ENCODE measurements at places on chromosomes 16 and 17.

DNA sequence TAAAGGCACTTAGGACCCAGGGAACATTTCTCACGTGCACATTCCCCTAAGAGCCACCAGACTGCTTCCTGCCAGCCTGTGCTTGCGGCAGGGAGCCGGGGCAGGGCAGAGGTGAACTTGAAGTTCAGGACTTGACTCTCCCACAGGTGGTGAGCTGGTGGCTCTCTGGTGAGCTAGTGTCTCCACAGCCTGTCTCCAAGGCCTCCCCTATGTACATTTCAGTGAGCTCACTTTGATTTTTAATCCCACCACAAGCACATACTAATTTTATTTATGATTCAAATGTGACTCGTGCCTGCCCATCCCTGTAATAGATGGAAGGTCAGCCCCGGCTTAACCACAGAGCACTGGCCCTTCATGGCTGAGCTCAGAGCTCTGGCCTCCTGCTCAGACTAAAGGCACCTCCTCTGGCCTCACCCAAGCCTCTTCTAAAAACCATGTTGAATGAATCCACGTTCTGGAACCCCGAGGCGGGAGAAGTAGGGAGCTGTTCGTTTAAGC lies 9.2 kb downstream of the SNN start:
- DNase-seq = no peak

- no peak for DNase-seq
Measured at GRCh38 chr16:89041571-89042481, 51.8 kb upstream of the ACSF3 start.

GRCh38 chr17:57956291-57957119 lies 1.3 kb upstream of the CUEDC1 start:
- no peak for DNase-seq

DNA sequence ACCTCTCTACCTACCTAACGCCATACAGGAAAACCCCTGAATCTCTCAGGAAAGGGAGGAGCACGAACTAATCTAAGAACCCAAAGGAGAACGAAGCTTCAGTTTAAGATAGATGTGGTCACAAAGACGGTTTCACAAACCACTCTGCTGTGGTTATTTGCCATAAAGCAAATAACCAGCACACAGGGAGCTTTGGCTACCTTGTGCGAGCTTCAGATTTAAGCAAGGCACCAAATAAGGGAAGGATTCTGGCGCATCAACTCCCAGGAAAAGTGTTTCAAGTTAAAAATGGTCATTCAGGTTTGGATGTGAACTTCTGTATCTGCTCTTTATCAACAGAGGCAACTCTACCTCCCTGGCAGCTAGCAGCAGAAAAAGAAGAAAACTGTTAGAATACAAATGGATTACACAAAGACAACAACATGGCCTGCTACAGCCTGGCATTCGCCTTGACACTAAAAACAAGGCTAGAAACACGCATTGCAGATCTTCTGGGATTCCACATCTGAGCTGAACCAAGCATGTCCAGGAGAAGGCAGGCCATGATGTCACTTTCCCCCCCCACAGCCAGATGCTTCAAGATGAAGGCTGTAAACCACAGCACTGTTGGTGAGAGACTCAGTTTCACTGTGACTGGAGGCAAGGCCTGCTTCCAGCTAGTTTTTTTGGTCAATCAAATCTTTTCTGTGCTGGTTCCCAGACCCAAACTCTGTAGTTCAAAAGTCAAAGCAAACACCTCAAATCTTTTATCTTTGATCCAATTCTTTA lies 43.6 kb downstream of the SMG6 start:
- no peak for DNase-seq

GRCh38 chr16:84753412-84754326 lies 53.9 kb downstream of the USP10 start:
- DNase-seq = no peak

DNA sequence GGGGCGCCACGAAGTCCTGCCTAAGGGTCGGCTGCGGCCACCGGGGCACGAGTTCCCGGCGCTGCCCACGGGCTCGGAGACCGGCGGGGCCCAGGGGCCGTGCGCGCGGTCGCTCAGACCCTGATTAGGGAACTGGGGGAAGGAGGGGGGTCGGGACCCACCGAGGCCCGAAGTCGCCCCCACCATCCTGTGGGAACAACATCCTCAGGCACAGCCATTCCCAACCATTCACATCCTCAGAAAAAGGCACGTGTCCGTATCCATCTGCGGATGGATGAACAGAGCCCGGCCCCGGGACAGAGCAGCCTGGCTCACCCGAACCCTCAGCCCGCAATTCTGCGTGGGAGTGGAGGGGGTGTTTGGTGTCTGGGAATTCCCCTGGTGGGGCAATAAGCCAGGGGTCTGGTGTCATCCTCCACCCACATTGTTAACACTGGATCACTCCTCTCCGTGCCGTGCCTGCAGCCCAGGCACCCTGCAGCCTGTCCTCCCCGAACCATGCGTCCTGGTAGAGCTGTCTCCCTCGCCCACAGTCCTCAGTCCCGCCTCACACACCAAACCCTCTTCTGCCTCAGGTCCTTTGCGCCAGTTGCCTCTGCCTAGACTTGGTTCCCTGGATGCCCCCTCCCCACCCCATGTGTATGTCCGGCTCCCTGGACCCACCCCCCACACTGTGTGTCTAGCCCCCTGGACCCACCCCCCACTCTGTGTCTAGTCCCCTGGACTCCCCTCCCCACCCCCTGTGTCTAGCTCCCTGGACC lies 789 bp upstream of the CCDC57 start:
- no peak for DNase-seq

DNA sequence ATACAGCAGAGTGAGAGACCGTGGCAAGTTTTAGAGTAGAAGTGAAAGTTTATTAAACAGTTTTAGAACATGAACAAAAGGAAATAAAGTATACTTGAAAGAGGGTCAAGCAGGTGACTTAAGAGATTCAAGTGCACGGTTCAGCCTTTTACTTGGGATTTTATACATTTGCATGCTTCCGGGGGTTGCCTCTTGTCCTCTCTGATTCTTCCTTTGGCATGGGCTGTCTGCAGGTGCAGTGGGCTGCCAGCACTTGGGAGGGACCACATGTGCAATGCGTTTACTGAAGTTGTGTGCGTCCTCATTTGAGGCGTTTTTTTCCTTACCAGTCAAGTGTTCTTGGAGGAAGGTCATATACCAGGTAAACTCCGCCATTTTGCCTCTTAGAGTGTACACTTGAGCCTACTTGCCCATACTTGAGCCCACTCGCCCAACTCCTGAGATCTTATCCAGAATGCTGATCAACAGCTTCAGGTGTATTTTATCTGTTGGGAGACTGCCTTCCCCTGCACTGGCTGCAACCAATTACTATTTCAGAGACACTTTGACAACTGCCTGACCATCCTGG lies 195.2 kb downstream of the IRX5 start:
- no peak for DNase-seq

GRCh38 chr17:61903251-61903650 lies 24.5 kb downstream of the INTS2 start:
- DNase-seq = no peak

DNA sequence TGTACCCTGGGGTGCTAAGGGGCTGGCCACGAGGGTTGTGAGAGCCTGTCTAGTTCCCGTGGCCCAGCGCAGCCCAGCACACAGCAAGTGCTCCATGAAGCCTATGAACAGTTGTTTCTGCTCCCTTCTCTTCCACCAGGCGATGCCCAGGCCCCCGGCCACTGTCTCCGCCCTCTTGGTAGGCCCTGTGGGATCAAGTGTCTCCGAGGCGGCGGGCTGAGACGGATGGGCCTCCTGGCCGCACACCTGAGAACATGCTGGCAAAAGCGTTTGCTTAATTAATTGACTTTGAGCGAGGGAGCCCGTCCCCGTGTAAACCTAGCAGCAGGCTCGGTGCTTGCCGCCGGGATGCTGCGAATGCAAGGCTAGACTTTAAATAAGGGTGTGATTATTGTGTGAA lies 129.7 kb upstream of the GSE1 start:
- no peak for DNase-seq

DNA sequence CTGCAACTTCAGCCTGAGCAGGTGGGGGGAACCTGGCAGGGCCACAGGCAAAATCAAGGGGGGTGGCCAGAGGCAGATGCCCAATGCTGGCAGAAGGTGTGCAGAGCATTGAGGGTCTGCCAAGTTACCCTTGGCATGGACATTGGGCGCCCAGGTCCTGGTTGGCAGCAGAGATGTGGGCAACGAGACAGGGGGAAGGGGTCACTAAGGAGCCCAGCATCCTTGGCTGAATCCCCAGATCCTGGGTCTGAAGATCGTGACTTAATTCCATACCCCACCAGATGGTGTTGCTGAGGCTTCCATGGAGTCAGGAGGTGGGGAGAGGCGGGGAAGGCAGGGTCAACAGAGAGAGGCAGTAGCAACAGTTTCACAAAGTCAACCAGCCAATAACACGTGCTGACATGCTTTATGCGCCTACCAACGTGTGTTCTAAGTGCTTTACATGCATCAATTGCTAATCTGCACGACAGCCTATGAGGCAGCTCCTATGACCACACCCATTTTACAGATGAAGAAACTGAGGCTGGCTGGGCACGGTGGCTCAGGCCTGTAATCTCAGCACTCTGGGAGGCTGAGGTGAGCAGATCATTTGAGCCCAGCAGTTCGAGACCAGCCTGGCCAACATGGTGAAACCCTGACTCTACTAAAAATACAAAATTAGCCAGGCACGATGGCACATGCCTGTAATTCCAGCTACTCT lies 83.3 kb downstream of the GSG1L start:
- no peak for DNase-seq

DNA sequence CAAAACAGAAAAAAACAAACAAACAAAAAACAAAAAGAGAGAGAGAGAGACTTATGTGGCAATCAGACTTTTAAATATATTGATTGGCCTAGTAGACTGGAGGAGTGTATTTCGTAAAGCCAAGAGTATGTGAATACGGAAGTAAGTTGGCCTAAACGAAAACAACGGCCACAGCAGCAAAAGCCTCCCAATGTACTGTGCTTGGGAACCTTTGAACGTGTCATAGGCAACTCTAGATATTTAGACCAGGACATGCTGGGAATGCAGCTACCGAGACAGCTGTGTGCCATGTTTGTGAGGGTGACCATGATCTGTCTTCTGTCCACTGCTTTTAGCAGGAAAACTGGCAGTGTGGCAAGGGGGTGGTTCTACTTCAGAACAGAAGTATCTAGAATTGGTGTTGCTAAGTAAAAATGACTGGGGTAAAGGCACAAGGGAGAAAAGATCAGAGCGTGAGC lies 7.4 kb downstream of the MAF start:
- DNase-seq = no peak

GRCh38 chr16:12791340-12791739 lies 12.3 kb downstream of the CPPED1 start:
- no peak for DNase-seq

DNA sequence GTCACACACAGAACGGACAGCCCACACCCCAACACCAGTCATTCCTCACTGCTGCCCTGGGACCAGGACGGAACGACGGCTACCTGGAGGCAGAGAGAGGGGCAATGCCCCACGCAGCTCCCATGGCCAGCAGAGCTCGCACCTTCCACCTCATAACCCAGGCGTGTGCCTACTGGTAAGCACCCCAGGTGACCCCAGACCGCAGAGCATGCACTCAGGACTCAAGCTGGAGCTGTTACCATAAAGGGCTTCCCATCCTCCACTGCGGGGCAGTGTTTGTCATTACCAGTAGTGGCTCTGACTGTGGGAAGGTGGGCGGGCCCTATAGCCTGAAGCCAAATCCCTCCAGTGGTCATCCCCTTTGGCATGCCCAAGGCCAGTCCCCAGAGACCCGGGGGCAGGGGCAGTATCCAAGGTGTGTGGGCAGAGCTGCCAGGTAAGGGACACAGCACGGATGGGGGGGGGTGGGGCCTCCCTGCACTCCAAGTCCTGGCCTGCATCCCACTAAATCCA lies 4.7 kb upstream of the BCAR1 start:
- no peak for DNase-seq

DNA sequence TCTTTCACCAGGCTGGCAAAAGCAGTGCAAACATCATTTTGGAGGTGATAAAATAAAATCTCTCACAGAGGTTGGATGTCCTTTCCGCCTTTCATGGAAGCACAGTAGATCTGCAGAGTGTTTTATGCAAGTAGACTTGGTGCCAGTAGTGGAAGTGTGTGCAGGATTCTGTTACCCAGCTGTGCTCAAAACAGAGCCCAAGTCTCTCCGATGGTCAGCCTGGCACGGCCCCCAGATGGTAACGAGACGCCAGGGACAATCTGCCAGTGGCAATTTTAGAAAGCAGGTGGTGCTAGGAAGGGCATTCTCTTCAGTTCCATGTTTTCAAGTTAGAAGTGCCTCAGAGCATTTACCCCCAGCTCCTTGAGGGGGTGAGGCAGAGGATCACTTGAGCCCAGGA lies 1.5 kb upstream of the MTHFSD start:
- no peak for DNase-seq

- no peak for DNase-seq
Measured at GRCh38 chr17:36668824-36669223, 67.4 kb downstream of the MRM1 start.

- DNase-seq = no peak
Measured at GRCh38 chr16:10981697-10982216, 37.4 kb downstream of the CLEC16A start.

- no peak for DNase-seq
Measured at GRCh38 chr17:956905-957304, 22.7 kb downstream of the NXN start.

DNA sequence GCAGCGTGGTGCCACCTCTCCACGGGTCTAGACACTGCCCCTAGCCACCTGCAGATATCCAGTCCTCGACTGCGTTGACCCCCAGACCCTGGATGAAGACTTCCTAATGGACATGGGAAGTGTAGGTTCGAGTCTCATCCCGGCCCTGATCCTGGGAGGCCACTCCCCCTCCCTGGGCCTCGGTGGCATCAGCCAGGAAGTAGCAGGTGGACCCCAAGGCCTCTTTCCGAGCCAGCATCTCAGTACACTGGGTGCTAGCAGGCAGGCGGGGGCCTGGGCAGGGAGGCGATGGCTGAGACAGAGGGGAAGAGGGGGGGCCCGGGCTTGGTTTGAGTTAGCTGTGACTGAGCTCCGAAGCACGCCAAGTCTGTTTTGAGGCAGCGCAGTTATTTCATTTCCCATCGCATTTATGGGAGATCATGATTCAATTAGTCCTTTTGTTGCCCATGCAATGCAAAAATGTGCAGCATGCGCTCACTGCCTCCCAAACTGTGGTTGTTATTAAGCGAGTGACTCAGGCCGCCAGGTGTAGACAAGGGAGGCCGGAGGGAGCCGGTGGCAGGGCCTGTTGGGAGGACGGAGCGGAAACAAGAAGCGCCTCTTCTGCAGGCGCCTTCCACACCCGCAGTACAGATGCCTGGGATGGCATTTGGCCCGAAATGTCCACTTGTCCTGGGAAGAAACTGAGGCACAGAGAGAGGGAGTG lies 25.3 kb upstream of the ZNF469 start:
- DNase-seq = no peak

- DNase-seq = no peak
Measured at GRCh38 chr17:5241861-5242671, 7.4 kb upstream of the SCIMP start.

- no peak for DNase-seq
Measured at GRCh38 chr16:4467916-4468315, 6.5 kb downstream of the NMRAL1 start.

- DNase-seq = no peak
Measured at GRCh38 chr17:70564006-70564620, 394.8 kb downstream of the KCNJ2 start.

All from KG1 (cell line).